ENCODE measurements at places on chromosomes 6 and 20.

GRCh38 chr6:112851146-112851545 lies 504.0 kb downstream of the RFPL4B start:
- no peak for DNase-seq

GRCh38 chr20:32477594-32478512 lies 107.3 kb downstream of the NOL4L start:
- DNase-seq: no peak

GRCh38 chr6:11795403-11795802 lies 16.8 kb upstream of the ADTRP start:
- no peak for DNase-seq

GRCh38 chr6:124524491-124525200 lies 437.6 kb upstream of the RNF217 start:
- DNase-seq: no peak

GRCh38 chr6:71395731-71396409 lies 107.3 kb downstream of the OGFRL1 start:
- DNase-seq: no peak

DNA sequence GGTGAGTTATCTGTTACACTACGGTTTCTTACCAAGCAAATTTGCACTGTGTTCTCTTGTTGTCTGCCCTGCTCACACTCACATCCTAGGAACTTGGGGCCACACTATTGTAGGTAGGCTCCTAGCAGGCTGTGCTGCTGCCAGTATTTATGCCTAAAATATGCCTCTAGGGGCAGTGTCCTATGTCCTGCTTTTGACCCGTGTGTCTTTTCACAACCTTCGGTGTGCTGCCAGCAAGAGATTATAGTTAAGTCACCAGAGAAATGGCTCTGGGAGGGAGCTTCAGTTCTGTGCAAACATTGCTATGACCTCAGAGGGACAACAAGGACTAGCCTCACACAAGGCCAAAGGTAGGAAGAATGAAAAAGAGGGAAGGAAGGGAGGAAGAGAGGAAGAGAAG lies 8.9 kb upstream of the TAAR5 start:
- DNase-seq: no peak

DNA sequence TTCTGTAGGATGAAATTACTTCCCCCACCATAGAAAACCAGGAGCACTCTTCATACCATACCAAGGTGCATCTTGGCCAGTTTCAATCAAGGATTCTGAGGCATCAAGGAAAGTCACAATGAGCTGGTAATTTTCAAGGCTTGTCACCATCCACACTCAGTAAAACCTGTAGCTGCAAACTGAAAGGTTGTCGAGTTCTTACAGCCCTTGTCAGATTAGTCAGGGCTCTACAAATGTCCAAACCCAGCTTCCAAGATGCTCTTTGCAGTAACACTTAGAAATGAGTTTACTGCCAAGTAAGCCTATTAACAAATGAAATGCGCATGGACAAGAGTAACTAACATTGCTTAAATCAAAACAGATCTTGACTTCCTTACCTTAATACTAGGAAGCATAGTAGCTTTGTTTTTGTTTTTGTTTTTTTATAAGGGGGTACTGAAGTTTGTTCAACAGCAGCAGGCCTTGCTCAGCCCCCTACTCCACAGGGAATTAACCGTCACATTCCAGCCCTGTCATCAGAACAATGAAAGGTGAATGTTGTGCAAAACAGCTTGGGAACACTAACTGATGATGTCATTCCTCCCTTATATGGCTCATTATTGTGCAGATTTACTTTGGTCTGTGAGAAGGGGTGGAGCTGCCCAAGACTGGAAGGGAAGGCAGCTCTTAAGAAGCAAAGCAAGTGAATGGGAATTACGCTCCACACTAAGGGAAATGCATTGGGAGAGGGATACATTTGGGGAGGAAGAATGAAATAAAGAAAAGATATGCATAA lies 49.9 kb upstream of the TMEM30A start:
- DNase-seq: no peak

- no peak for DNase-seq
Measured at GRCh38 chr6:140271759-140272377, 897.4 kb upstream of the CITED2 start.

DNA sequence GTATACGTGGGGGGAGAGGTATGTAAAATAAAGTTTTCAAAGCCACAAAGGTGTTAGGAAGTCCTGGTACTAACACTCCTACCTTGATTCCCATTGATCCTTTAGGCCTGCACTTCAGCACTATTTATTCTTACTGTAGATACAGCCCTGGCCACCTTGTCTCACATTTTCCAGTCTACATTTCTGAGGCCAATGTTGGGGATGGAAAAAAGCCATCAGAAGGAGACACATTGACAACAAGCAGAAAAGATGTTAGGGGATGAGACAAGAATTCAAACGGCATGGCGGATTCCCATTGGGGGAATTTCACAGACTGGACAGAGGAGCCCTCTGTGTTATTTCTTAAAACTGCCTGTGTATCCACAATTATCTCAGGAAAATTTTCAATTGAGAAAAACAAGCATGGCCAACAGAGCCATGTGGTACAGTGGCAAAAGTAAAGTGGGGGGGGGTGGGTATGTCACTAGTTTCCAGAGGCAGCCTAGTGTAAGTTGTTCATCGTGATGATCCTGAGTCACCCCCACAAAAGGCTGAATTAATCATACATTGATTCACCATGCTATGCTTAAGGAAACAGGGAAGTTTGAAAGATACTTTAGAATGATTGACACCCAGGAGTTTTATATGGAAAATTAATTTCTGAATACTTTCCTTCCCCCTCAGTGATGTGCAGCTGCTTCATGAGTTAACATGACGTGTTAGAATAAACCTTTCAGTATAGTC lies 40.5 kb downstream of the RREB1 start:
- no peak for DNase-seq

DNA sequence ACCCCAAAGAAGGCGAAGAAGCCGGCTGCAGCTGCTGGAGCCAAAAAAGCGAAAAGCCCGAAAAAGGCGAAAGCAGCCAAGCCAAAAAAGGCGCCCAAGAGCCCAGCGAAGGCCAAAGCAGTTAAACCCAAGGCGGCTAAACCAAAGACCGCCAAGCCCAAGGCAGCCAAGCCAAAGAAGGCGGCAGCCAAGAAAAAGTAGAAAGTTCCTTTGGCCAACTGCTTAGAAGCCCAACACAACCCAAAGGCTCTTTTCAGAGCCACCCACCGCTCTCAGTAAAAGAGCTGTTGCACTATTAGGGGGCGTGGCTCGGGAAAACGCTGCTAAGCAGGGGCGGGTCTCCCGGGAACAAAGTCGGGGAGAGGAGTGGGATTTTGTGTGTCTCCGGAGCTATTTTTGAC lies 69.6 kb downstream of the HFE start:
- DNase-seq: no peak

DNA sequence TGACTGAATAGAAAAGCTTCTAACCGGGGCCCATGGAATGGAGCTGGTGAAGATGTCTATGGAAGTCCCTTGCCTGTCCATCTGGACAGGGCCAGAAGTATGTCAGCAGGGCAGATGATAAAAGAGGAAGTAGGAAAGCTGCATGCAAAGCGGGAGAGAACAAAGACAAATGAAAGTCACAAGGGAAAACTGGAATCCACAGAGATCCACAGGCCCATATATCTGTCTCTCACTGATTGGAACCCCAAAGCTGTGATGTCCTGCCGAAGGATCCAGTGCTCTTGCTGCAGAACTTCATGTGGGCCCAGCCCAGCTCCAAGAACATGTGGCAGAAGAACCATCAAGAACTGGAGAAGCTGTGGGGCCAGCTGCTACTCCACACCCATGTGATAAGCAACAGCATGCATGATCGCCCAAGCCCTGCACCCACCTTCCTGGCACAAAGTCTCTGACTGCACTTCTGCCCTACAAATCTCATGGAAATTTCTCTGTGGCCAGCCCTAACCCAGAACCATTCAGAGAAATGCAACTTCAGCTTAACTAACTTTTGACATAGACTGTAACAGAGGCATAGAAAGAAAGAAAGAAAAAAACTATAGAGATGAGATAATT lies 716.0 kb downstream of the KIF16B start:
- no peak for DNase-seq

GRCh38 chr20:43750774-43751166 lies 24.0 kb upstream of the GTSF1L start:
- DNase-seq: no peak

DNA sequence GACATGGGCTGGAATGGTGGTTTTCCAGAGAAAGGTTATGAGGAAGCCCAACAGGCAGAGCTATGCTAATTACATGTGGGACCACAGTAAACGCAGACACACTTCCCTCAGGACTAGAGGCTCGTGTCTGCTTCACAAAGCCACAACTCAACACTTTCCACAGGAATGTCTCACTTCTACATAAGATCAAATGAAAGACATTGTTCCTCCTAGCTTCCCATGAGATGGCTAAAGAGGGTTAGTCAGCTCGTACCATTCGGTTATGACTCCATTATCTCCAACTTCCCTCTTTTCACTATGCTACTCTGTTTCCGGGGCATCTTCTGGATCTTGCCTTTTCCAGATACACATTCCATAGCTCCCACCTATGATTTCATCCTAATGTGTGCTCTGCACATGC lies 29.1 kb upstream of the ZC3H12D start:
- DNase-seq: no peak

GRCh38 chr6:41713650-41714291 lies 21.6 kb downstream of the TFEB start:
- no peak for DNase-seq

- peak; percentile 88 for DNase-seq
Measured at GRCh38 chr6:107712665-107713551, 111.2 kb downstream of the SCML4 start.

DNA sequence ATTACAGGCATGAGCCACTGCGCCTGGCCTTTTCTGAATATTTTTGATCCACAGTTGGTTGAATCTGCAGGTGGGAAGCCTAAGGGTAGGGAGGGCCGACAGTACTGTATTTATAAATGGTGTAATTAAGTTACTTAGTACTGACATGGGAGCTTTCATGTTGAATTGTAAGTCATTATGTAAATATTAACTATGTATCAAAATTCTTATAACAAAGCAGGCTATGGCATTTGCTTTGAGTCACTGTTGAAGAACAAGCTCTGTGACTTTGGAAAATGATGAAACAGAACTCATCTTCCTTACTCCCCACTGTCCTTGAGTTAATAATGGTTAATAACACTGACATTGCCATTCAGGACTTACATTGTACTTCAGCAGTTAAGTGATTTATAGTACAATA lies 63.0 kb upstream of the TXNDC5 start:
- no peak for DNase-seq

DNA sequence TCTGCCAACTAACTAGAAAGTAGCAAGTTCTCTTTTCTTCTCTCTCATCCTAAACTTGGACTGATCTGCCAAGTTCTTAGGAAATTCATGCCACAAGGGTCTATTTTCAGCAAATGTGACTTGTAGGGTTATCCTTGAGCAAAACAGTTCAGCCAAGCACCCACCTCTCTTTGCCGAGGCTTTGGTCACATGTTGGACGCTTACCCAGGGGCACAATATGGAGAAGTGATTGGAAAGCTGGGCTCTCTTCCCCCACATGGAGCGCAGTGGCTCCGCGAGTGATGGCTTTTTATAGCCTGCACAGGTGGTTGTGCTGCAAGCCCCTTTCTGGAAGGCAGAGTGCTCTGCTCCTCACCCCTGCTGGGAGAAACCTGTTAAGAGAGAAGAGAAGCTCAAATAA lies 47.7 kb upstream of the FNDC1 start:
- no peak for DNase-seq

- DNase-seq: no peak
Measured at GRCh38 chr20:1818247-1818840, 76.9 kb upstream of the SIRPA start.

- DNase-seq: no peak
Measured at GRCh38 chr6:43979525-43979924, 147.7 kb downstream of the MRPL14 start.

DNA sequence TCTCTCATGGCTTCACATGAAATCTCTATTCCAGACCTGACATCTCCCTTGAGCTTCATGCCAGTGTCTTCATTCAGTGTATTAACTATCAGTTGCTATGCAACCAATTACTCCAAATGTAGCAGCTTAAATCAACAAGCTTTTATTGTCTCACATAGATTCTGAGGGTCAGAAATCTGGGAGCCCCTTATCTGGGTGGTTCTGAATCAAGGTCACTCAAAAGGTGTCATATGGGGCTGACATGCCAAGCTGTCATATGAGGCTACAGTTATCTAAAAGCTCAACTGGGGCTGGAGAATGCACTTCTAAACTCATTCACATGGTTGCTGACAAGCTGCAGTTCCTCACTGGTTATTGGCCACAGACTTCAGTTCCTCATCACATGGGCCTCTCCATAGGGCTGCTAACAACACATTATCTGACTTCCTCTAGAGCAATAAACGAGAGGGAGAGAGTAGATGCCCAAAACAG lies 7.3 kb upstream of the CGA start:
- DNase-seq: no peak

DNA sequence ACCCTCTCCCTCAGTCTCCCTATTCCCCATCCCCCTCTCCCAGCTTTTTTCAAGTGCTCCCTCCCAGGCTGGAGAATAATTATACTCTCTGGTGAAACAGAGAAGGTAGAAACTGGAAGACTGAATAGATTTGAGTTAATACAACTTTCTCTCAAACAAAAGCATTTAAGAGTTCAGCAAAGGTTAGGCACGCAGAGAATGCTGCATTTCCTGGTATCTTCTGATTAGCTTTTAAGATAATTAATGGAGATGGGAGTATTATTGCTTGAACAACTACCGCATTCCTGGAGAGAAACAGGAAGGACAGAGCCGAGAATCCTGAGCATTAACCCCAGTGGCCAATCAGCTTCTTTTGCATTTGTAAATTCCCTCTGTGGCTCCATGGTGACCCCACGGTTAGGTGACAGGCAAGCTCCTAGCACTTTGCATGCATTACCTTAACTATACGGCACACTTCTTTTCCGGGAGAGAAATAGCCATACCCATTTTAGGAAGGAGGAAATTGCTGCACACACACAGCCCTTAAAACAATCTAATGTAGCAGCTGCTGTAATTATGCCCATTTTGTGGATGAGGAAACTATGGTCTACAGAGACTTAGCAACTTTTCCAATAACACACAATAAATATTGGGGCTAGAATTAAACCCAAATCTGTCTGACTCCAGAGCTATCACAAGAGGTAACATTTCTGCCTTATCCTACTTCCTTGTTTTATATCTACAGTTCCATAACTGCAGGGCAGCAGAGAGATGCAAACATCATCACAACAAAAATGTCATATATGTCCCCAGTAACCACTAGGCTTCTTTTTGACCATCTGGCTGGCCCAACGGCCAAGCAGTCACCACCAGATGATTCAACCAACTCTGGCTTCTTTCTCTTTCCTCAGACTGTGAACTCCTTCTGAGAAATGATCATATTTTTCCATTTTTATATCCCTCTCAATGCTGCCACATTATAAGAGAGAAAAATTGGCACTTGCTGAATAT lies 169.9 kb downstream of the CD24 start:
- no peak for DNase-seq

DNA sequence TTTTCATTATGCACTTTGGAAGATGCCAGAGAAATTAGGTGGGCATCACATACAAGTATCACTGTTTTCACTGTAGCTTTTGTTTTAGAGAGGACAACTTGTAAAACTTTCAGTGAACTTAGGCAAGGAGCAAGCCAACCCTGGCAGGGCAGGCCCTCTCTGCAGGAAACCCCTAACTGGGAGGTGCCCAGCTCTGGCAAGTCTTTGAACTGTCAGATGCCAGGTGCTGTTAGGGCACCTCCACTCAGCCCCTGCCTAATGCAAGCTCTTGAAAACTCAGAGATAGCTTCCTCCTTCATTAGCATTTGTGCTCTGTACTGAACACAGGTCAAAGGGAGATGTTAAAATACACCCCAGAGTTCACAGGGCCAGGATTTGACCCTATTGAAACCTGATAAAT lies 774.2 kb upstream of the FLRT3 start:
- no peak for DNase-seq

All from vagina (tissue), 2 donors.